Neural progenitor cell (in vitro differentiated cells): ENCODE measurements at places on chromosomes 6 and 20. TPM values are rescaled to one million over a fixed set of nuclear protein-coding genes. Genes with fewer than 3 reads are reported as not detected.
A peak's percentile ranks its signal among the peaks of the same experiment; 100 is the strongest.

Gene CGA
- total RNA-seq = 0.46 TPM in 1 of 2 replicates, not detected in the other

Gene MCHR2
- not detected in 2 replicates for total RNA-seq

Gene NRN1
- total RNA-seq = 0.74 and 1.3 TPM in 2 replicates

Gene CLPSL2
- 1.4 TPM in 1 of 2 replicates, not detected in the other for total RNA-seq

Gene GPSM3
- total RNA-seq = 3.4 and 4.5 TPM in 2 replicates

GRCh38 chr6:6703699-6704098 lies 115.2 kb downstream of the LY86 start:
- no peak for DNase-seq

DNA sequence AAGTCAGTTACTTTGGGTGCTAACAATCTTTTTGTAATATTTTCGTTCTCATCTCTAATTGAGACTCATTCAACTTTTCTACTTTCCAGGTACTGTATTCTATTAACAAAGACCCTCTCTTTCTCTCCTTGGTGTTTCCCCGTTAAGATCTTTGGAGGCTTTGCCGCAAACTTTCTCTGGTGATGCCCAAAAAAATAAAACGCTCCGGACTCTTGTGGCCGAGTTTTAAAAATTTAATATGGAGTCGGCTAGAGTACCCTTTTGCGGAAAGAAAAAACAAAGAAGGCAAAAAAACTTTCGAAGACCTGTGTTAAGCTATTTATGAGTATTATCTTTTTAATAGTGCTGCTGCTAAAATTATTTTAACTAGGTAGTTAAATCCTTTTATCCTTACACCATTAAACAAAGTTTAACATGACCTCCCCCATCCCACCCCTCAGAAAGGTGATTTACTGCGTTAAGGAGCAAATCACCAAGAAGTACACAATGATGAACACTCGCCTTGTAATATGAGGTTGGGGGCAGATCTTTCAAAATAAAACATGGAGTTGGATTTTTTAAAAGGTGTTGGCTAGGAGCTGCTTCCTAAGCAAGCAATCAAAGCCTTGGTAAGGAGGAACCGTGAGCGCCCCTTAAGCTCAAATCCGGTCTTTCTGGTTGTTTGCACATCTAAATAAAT lies 10.0 kb downstream of the SIM1 start:
- DNase-seq = no peak

GRCh38 chr20:48772183-48772976 lies 55.4 kb downstream of the PREX1 start:
- no peak for DNase-seq

- DNase-seq = no peak
Observed at GRCh38 chr6:79438030-79438429, 99.2 kb downstream of the LCA5 start.

GRCh38 chr6:135053406-135053805 lies 1.2 kb downstream of the HBS1L start:
- DNase-seq = no peak

DNA sequence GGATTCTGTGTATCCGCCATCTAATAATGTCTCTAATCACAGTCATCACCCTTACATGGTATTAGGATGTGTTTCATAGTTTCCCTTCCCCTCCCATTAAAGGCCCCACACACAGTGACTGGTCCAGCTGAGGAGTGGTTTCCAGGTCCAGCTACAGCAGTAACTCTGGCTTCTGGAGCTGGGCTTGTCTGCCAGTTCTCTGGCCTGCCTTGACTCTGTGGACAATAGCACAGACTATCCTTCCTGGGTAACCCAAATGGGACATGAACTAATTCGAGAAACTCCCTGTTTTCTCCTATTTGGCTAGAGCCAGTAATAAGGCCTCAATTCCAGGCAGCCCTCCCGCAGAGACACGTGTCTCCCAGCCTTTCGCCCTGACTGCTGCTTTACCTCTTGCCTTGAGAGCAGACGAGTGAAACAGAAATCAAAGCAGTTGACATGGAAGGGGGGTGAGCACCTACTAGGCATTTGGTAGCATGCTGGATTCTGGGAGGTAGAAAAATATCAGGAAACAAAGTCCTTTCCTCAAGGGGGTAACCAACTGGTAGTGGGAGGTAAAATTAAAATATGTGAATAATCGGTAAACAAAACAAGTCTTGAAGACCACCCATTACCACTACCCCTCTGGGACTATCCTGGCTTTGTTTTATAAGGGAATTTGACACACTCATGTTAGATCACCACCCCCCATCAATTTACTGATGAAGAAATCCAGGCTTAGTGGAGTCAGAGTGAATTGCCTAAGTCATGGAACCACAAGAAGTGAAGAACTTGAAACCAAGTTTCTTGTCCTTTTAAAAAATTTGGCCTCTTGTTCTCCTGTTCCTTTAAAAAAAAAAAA lies 1.2 kb downstream of the TRAF3IP2 start:
- peak; percentile 44 for DNase-seq

- no peak for DNase-seq
Observed at GRCh38 chr6:27879837-27880236, 32.4 kb downstream of the OR2B2 start.

GRCh38 chr6:154569156-154569862 lies 58.8 kb upstream of the CNKSR3 start:
- no peak for DNase-seq

- no peak for DNase-seq
Observed at GRCh38 chr6:84314377-84314898, 87.0 kb upstream of the CEP162 start.

GRCh38 chr20:45347936-45348778 lies at the start of gene SDC4:
Gene SDC4, minus strand, starts transcription at chr20:45348424. Its CDS starts 40 bp downstream, at chr20:45348384.
- peak; percentile 77 for DNase-seq
